ENCODE measurements at places on chromosomes 5 and 9.
A peak's percentile ranks its signal among the peaks of the same experiment; 100 is the strongest.

DNA sequence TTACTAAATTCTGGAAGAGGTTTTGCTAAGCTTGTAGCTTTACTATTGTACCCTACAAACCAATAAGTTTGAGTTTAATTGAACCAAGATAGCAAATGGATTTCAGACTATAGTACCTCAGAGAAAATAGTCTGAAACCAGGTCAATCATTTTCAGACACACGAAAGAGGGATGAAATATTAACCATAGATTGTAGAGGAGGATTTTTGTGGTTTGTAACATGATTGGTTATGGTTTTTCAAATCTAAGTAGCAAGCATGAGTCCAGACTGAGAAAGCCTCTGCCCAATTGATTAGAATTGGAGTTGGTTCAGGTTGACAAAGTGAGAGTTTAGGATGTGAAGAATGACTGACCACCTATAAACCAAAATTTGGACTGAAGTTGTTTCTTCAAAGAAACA lies 562.7 kb upstream of the DMAC1 start:
- no peak for DNase-seq

GRCh38 chr5:36492984-36493654 lies 113.3 kb upstream of the SLC1A3 start:
- peak; percentile 67 for DNase-seq

GRCh38 chr9:81072758-81073157 lies 616.6 kb downstream of the TLE1 start:
- no peak for DNase-seq

GRCh38 chr5:162990856-162991497 lies 446.4 kb upstream of the CCNG1 start:
- DNase-seq = no peak

GRCh38 chr5:73464016-73464745 lies 15.6 kb upstream of the FOXD1 start:
- no peak for DNase-seq

DNA sequence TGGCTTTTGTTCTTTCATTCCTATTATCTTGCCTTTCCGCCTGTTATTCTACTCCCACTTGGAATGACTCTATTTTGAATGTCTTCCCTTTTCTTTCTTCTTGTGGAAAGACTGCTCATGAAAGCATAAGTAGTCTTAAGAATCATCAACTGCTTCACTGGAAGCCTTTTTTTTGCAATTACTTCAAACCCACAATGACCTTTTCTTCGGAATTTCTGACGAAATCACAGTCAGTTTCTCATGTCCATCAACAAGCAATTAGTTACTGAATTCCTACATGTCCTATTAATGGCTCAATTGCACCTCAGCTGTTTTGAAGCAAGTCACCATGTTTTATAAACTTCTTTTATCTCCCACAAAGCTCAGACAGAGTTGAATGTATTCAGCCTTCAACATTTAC lies 196.2 kb downstream of the TARS1 start:
- DNase-seq = no peak

- no peak for DNase-seq
Observed at GRCh38 chr9:112339886-112340285, 6.5 kb upstream of the PTBP3 start.

DNA sequence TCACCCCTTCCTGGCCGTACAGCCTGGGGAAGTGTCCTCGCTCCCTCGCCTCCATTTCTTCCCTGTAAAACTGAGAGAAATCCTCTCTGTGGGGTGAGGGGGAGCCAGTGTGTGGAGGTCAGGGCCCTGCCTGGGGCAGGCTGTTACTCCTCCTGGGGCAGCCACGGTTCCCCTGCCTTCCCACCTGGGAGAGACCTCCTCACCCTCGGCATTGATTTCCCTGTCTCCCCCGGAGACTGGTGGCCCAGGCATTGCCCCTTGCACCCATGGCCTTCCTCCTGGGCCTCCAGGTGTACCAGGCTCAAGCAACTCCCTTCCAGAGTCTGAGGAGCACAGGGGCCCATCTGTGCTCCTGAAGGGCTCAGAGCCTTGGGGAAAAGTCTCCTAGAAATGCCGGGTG lies 75.6 kb upstream of the RNU6ATAC start:
- no peak for DNase-seq

GRCh38 chr9:129160712-129161533 lies 17.1 kb downstream of the IER5L start:
- DNase-seq = peak; percentile 76

Data from fibroblast of skin of scalp (primary cell).